Erythroblast (primary cell): ENCODE measurements at places on chromosomes 6 and 20.

- no peak for DNase-seq
These were observed 284.2 kb upstream of the SGK1 start for GRCh38 chr6:134602123-134602522.

- no peak for DNase-seq
These were observed 25.7 kb upstream of the PTGIS start for GRCh38 chr20:49593466-49594142.

GRCh38 chr20:62666736-62667529 is 24.6 kb downstream of the SLCO4A1 start:
- DNase-seq = no peak

DNA sequence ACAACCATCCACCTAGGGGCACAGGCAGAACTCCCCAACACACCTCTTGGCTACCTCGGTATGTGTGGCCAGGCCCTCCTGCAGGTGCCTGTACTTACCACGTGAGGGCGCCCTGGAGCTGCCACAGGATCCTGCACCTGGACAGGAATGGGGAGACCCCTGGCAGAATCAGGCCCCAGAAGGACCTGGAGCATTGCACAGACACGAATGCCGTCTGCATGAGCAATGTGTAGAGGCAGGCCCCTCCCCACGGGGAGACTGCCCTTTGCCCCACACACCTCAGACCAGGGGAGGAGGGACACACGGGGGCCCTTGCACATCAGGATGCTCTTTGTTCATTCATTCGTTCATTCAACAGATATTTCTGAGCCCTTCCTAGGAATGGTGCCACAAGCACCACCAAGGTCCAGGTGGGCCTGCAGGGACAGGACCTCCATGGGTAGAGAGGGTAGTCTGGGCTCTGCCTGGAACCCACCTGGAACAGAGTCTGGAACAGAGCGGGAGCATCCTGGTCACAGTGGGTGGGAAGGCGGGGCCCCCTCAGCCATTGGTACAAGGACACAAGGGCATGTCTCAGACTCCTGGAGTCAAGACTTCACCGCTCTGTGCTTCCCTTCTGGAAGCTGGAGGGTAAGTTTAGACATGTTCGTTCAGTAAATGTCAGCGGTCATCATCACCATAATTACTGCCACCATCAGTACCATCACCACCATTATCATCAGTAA is 32.3 kb downstream of the YTHDF1 start:
- peak; percentile 38 for DNase-seq

DNA sequence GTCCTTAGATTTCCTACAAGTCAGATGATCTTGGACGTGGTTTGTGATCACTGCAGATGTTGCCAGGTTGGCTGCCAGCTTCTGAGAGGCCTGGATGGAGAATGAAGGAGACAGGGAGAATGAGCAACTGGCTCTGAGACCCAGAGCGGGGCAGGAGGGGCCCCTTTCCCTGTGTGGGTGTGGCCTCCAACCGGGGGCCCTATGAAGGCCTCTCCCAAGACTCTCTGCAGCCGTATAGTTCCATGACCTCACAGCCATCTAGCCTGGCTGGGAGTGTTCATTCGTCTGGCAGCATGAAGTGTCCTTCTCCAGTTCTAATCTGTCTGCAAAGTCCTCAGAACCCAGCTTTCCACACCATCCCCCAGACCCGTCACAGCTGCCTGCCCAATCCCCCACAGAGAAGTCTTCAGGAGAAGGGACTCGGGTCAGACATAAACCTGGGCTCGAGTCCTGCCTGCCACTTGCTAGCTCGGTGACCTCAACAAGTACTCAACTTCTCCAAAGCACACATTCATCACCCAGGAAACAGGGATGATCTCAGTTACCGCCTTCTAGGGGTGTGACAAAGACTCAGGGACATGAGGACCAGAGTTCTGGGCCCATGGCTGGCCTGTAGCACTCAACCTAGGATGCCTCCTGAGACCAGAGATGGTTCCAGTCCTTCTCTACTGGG is 122.6 kb downstream of the EDN3 start:
- no peak for DNase-seq

DNA sequence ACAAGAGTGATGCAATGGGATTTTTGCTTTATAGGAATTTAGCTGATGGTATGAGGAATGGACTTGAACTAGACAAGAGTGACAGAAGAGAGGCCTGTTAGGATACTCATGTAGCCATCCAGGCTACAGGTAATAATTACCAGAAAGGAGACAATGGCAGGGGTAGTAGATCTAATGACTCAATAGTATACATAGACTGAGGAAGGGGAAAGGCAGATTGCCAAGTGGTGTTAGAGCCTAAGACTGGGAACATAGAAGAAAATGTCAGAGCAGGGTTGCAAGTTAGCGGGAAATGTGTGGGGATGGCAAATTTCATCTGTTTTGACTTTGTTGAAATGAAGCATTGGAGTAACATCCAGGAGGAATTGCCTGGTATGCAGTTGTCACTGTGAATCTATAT is 295.6 kb downstream of the UTRN start:
- no peak for DNase-seq

DNA sequence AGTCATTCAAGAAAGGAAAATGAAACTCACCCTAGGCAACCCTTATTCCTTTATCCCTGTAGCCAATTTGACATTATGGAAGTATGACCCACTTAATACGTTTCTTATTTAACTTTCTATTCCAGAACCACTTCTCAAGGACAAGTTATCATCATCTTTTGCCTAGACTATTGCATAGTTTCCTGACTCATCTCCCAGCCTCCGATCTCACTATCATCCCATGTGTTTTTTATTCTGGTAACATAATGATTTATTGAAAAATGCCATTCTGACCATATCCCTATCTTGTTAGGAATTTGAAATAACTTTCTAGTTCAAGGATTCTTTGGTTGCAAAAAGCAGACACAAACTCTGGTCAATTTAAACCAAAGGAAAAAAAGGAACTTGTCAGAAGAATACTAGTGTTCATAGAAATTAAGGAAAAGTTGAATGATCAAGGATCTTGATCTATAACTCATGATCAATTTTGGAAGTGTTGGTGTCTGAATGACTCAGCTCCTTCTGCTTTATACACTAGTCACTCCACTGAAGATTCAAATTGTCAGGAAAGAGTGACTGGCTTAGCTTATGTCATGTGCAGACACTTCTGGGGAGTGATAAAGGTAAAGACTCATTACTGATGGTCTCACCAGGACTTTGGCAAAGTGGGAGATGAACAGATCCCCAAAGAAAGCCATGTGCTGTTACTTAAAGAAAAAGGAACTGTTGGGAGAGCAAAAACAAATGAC is 8.5 kb upstream of the TINAG start:
- DNase-seq = no peak

- DNase-seq = no peak
These were observed 10.5 kb upstream of the CLDN20 start for GRCh38 chr6:155253337-155253736.

- DNase-seq = no peak
These were observed at the start of gene ISM1 for GRCh38 chr20:13220904-13221297. ISM1 (plus strand) TSS chr20:13221274; CDS start chr20:13221777, 503 bp downstream.

DNA sequence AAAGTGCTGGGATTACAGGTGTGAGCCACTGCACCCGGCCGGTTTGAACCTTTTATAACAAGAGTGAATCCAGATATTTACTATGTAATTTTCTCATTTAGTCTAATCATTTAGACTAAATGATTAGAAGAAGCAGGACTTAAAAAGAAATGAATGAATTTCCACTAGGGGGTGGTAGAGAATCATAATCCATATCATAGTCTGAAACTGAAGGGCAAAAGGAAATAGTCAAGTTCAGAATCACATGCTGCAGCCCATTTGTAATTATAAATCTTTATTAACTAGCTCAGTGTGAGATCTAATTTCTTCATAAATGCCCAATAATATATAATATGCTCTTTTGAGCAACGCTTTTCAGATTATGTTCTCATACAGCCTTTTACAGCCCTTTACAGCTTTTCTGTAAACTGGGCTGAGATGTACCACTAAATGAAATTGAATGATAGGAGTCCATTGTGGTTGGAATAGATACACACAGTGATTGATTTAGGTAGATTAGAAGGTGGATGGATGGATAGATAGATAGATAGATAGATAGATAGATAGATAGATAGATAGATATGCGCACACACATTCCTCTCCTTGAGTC is 31.8 kb downstream of the PSMB9 start:
- peak; percentile 78 for DNase-seq

DNA sequence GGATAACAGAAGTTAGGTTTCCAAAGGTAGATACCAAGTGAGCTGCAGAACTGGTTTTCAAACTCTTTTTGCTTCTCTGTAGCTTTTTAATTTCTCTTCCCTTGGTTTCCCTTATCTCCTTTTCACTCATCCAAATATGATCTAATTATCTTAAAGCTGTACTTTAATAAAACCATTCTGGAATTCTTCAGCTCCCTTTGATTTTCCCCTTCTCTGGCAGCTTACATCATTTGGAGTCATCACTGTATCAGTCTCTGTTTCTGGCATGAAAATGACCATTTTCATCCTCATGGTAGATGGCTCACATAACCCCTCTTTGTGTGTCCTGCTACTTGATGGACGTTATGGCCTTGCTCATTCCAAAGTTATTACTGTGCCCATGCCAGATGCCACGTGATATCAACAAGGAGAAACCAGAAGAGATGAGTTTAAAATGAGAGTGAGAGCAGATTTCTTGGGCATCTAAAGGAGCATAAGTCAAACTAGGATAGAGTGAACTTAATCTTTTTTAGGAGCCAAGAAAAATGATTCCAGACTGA is 620.2 kb downstream of the QKI start:
- no peak for DNase-seq

DNA sequence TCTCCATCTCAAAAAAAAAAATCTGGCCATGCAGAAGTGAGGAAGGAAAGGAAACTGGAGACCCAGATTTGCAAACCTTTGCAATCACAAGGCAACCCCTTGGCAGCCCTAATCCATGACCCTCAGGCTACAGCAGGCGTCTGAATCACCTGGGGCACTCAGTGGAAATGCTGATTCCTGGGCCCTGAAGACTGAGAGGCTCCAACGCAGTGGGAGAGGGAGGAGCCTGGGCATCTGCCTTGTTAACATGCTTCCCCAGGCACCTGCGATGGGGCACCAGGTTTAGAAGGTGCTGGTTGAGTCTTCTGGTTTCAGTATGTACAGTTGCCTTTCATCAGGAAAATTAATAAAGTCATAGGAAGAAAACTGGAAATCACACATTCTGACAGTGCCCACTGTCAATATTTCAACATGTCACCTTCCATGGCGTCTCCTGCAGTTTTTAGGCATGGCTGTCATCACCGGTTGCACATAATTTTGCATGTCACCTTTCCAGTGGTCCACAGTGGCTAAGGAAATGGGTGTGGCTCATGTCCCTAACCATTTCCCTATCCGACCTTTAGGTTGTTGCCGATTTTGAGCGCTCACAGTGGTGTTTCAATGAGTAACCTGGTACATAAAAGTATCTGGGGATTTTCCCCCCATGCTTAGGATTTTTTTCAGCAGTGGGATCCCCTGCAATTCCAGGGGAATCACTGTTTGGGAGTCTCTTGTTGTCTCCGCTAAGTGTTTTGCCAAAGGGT is 56.9 kb downstream of the PREX1 start:
- DNase-seq = no peak

- no peak for DNase-seq
These were observed 114.8 kb upstream of the CST7 start for GRCh38 chr20:24834310-24834709.

DNA sequence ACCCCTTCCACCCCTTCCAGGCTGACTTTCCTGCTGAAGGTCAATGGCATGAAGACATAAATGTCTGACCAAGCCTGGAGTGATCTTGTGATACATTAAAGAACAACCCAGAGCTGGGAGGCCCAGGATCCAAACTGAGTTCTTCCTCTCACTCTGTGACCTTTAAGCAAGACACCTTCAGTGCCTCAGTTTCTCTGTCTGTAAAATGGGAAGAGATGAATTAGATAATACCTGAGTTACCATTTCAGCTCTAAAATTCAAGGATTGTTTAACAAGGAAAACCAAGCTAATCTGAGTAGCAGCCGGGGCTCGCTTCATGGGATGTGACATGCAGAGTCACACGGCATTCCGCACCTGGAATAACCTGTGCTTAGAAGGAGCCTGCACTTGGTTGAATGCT is 7.0 kb upstream of the NFATC2 start:
- DNase-seq = no peak

- DNase-seq = no peak
These were observed 49.6 kb upstream of the PLCG1 start for GRCh38 chr20:41087777-41088176.

- no peak for DNase-seq
These were observed 13.0 kb downstream of the SLC2A4RG start for GRCh38 chr20:63752411-63753101.

DNA sequence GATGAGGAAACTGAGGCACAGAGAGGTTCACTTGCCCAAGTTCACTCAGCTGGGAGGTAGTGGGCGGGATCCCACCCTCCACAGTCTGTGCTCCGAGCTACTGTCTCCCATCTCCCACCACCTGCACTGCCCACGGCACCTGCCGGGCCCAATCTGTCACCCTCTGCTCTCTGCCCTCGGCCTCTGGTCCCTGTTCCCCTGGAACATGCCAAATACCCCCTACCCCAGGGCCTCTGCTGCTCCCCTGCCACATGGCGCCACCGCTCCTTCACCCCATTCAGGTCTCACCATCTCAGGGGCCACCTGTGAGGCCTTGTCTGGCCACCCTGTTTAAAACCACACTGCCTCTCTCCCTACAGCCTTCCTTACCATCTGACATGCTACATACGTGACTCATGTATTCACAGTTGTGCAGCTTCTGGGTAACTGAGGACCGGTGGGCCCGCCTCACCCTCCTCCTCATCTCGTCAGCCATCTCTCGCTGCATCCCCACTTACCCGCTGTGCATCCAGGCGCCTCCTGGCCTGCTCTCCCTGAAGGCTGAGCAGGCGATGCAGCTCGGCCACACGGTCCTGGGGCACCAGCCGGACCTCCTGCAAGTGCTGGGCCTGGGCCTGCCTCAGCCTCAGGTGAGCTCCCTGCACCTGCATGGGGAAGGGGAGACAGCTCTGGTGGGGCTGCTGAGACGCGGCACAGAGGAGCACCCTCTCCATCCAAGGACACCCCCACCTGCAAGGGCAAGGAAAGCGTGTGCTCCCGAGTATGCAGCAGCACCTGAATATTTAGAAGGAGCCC is 50.6 kb downstream of the GINS1 start:
- DNase-seq = no peak
